ENCODE measurements at places on chromosomes 5 and 9.
A peak's percentile ranks its signal among the peaks of the same experiment; 100 is the strongest.

DNA sequence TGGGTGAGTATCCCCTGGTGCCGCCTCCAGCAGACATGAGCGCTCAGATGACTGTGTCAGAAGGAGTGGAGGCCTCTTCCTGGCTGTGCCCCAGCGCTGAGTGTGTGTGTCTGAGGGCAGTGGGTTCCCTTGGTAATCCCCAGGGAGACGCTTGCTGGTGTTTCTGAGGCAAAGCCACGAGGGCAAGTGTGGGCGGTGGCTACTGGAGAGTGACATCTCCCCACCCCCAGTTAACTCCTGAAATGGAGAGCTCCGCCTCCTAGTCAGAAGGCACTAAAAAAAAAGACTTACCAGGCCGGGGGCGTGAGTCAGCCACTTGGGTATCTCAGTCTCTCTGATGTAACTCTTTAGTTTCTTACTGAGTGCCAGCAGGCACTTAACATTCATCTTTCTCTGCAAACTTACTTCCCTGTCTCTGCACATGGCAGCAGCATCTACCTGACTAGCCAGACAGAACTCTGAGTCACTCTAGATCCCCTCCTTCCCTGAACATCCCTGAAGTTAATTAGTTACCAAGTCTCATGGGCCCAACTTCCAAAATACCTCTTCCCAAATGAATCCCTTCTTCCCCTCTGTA is 19.3 kb downstream of the ORM2 start:
- peak; percentile 73 for DNase-seq

DNA sequence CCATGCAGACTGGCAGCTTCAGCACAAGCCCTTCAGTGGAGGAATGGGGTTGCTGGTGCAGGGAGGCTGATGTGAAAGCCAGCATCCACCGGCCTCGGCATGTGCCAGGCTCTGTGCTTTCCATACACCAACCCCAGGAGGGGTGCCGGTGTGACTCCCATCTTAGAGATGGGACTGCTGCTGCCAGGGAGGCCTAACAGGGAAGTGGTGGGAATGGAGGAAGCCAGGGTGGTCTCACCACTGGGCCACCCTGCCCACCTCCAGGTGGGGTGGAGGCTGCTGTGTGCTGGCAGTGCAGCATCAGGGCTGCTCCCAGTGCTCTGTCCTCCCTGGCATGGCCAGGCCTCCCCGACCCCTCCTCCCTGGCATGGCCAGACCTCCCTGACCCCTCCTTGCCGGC is 32.8 kb upstream of the PITX1 start:
- no peak for DNase-seq

- peak; percentile 55 for DNase-seq
Observed at GRCh38 chr5:10601246-10602030, 37.6 kb downstream of the ANKRD33B start.

- peak; percentile 48 for DNase-seq
Observed at GRCh38 chr5:73506459-73506955, 8.3 kb downstream of the BTF3 start.

DNA sequence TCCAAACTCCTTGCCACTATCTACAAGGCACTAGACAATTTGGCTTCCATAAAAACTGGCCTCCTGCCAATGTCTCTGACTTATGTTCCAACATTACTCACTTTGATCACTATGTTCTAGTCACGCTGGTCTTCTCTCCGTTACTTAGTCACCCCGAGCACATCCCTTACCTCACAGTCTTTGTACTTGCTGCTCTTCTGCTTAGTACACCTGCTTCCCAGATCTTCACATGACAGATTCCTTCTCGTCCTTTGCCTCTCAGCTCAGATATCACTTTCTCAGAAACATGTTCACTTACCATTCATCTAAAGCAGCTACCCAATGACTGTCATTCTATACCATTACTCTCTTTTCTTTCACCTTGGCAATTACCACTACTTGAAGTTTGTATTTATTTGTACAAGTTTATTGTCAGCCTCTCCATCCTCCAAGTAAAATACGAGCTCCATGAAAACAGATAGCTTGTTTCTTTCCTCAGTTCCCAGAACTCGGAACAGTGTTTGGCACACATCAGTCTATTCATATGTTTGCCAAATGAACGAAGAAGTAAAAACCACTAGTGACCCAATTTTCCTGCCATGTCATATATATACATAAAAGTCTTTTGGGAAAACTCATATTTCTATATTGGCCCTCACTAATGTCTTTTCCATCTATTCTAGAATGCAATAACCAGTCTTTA is 5.9 kb upstream of the SLC22A5 start:
- no peak for DNase-seq

- peak; percentile 59 for DNase-seq
Observed at GRCh38 chr9:19371942-19372341, 8.1 kb downstream of the RPS6 start.

- peak; percentile 74 for DNase-seq
Observed at GRCh38 chr9:105651806-105652205, 10.5 kb upstream of the TAL2 start.

Measured in Karpas-422 (cell line).